ENCODE measurements at places on chromosomes 4 and X. TPM values are rescaled to one million over a fixed set of nuclear protein-coding genes. Genes with fewer than 3 reads are reported as not detected.

Gene HSFX4
- total RNA-seq, result not detected

Gene EFNB1
- total RNA-seq, result 184 TPM

Gene CT45A1
- total RNA-seq, result not detected

Gene BANK1
- total RNA-seq, result 0.47 TPM

Gene PGAM4
- total RNA-seq, result not detected

Gene TCEAL7
- total RNA-seq, result 5.3 TPM

Data from mammary microvascular endothelial cell (primary cell).